Kidney (tissue), 22 donors: ENCODE measurements at places on chromosomes 7 and 10.

GRCh38 chr10:91681361-91682276 is 48.7 kb upstream of the PPP1R3C start:
- no peak for DNase-seq

DNA sequence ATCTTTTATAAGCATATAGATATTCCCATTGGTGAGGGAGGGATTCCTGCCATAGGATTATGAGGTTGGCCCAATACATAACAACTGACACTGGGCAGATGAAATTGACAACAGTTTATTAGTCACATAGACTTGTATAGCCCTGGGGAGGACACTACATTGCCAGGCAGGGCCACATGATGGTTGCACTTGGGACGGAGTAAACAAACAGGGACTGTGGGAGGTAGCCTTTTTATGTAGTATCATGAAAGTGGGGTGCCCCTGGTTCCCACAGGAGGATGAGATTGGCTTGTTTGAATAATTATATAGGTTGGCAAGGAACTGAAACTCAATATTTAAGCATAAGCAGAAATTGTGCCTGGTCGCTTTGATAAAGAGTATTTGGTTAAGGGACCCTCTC is 23.5 kb downstream of the TRIM24 start:
- no peak for DNase-seq

GRCh38 chr7:74039337-74039736 is 11.4 kb downstream of the ELN start:
- no peak for DNase-seq

GRCh38 chr10:122307669-122308416 is 36.7 kb downstream of the BTBD16 start:
- DNase-seq: peak; percentile 92

- no peak for DNase-seq
These were observed 128.3 kb downstream of the ITGA8 start for GRCh38 chr10:15591431-15591830.

GRCh38 chr10:43316516-43316915 is 49.7 kb upstream of the RASGEF1A start:
- DNase-seq: no peak

DNA sequence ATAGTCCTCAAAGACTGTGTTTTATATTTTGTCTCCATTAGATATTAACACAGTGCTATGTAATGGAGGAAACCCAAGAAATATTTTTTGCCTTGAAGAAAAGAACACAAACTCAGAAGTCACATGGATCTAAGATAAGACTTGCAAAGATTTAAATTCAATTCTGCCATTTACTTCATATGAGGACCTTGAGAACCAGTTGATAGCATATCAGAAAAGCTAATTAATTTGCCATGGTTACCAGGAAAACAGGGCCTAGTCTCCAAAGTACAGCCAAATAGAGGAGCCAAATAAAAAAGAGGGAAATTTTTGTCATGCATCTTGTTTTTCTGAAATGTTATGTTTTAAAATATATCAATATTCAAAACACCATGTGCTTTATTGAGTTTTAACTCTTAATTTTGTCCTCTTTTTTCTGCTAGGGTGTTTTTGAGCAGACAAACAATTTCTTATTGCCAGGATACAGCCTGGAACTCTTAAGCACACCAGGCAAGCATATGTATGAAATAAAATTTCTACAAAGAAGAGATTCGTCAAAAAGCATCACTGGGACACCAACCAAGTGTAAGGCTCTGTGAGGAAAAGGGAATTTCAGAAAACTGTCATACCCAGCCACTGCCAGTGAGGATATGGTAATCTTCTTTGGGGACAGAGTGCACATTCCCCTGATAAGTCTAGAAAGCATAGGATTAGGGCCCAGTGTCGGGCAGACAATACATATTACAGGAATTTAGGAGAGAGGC is 10.6 kb upstream of the TOMM7 start:
- DNase-seq: no peak

DNA sequence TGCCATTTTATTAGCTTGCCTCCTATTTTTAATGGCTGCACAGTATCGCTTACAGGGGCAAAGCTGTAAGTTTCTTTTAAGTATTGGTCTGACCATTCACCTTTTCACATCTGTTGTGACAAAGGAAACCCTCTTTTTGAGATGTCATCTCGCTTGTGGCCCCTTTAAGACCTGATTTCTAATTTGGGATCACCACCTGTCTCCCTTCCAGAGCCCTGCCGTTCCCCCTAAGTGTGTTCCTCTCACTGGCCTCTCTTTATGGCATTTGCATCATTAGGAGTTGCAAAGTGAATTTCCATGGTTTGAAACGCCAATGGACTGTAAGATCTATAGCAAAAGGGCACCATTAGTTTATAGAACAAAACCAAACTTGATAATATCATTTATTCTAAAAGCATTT is 1.4 kb downstream of the EPDR1 start:
- no peak for DNase-seq

DNA sequence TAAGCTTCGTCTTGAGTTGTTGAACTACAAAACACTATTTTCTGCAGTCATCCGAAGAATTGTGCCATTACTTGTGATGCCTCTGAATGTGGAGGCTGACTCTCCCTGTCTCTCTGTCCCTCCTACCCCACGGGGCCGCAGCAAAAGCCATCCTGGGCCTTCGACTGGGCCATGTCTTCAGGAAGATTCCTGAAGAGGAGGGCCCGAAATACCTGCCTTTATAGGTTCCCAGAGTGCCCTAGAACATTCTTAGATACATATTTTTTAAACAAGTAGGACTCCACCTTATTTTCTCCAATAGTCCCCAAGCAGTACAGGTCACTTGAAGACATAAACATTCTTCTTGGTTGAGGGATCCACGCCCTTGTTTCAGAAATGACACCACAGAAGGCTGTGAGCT is 8.1 kb downstream of the IGFBP3 start:
- no peak for DNase-seq

- DNase-seq: no peak
These were observed 139.6 kb upstream of the GPR26 start for GRCh38 chr10:123526356-123527064.

GRCh38 chr10:88525371-88526069 is 57.6 kb downstream of the RNLS start:
- DNase-seq: no peak

- no peak for DNase-seq
These were observed 81.8 kb upstream of the CDCA7L start for GRCh38 chr7:22027475-22027874.

- no peak for DNase-seq
These were observed 17.4 kb upstream of the SLF2 start for GRCh38 chr10:100895346-100895745.

DNA sequence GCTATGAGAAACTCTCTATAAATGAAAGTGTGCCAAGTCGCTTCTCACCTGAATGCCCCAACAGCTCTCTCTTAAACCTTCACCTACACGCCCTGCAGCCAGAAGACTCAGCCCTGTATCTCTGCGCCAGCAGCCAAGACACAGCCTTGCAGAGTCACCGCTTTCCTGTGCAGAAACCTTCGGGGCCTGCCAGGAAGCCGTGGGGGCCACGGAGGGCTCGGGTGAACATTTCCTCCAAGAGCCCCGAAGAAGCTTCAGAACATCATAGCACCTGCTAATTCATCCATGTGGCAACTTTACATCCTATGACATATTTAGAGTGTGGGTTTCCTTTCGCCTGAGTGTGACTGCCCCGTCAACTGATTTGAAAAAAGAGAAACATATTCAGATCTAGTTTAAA is 55.7 kb upstream of the PRSS58 start:
- no peak for DNase-seq

DNA sequence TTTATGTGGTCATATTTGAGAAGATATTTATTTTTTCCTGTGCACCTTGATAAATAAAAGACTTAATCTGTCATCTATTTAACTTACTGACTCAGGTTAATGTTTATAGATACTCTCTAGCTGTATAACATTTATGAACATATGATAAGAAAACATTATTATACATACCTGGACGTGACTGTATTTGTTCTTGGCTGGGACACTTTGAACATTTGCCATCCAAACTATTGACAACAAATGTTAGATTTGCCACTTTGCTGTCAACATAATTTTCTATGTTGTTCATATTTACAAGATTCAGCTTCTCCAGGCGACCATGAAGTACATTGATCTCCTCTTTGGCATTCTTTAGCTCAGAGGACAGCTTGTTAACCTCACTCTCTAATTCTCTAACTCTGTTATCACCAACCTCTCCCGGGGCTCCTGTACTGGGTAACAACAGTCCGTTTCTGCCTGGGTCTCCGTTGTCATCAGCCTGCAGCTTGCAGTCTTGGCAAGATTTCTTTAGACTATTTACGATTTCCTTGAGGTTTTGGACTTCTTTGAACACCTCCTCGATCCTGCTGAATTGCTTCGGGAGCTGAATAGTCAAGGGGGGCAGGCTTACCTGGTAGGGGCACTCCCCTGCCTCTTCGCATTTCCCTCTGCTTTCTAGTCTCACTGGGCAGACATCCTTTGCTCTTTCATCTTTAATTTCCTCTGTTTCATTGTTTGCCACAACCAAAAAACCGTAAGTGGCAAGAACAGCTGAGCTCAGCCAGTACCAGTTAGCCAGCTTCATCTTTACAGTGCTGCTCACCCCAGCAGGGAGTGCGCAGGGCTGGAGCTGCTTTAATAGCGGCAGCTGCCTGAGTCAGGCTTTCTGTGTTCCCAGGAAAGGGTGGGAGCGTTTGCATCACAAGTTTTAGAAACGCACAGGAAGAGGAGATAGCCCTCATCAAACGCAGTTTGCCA is at the start of gene FGL2:
TSS of gene FGL2 (minus strand) at position 807 of the 954 bp plus-strand sequence. CDS start at position 781, 26 bp downstream.
- peak; percentile 86 for DNase-seq

DNA sequence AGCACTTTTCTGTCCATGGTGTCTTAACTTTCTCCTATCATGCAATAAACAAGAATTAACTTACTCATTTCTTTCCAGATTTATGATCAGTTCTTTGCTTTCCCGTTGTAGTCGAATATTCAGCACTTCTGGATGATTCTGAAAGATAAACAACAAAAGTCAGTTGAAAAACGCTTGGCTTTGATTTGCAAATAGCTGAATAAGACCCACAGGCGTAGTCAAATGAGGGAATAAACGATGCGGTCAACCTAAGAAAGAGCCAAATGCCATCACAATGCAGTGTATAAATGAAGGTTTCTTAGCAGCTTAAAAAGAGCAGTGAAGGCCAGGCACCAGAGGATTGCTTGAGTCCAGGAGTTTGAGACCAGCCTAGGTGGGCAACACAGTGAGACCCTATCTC is 109.4 kb downstream of the ADAM12 start:
- DNase-seq: no peak

GRCh38 chr10:133269367-133269766 is 7.3 kb downstream of the ADAM8 start:
- no peak for DNase-seq

GRCh38 chr7:148367731-148368475 is 222.7 kb upstream of the C7orf33 start:
- no peak for DNase-seq

DNA sequence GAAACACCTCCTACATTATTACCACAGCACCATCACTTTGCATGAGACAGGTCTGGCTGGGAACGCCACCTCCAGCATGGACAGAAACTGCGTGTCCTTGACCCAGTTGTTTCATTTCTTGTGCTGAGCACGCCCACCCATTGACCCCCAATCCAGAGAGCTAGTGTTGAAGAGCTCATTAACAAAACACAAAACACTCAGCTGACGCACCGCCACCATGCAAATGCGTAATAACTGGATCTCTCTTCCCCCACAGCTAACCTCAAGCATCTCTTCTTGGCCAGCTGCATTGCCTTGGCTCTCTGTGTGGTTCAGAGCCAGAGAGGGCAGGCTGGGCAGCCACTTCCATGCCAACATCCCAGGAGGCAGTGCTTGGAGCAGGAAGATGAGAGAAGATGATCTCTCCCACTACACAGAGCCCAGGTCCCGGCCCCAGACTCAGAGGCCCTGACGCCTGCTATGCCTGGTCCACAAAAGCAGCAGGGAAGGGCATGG is 173.5 kb downstream of the PLXNA4 start:
- DNase-seq: no peak

GRCh38 chr10:69215405-69216171 is 4.5 kb upstream of the HKDC1 start:
- DNase-seq: peak; percentile 29

DNA sequence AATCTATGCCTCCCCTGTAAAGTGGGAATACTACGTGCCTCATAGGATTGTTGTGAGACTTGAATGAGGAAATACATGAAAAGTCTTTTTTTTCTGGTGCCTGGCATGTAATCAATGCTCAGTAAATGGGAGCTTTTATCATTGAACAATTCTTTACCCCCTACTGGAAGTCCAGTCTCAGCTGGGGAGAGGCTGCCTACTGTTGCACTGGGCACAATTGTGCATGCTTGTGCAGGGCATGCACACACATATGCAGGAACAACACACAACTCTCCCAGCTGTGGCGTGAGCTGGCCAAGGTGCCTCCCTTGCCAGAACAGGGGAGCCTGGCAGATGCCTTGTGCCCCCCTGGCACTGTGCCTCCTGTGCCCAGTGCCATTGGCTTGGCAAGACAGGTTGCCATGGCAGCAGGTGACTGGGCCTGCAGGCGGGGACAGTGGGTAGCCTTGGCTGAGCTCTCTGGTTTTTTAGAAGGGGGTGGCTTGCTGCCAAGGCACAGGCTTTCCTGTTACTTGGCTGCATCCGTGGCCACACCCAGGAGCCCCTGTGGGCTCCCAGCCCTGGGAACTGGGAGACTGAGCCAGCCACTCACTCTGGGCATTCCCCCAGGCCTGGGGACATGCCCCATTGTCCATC is 16.1 kb upstream of the PALD1 start:
- DNase-seq: no peak

GRCh38 chr7:110718503-110719205 is 372.3 kb upstream of the LRRN3 start:
- DNase-seq: no peak

DNA sequence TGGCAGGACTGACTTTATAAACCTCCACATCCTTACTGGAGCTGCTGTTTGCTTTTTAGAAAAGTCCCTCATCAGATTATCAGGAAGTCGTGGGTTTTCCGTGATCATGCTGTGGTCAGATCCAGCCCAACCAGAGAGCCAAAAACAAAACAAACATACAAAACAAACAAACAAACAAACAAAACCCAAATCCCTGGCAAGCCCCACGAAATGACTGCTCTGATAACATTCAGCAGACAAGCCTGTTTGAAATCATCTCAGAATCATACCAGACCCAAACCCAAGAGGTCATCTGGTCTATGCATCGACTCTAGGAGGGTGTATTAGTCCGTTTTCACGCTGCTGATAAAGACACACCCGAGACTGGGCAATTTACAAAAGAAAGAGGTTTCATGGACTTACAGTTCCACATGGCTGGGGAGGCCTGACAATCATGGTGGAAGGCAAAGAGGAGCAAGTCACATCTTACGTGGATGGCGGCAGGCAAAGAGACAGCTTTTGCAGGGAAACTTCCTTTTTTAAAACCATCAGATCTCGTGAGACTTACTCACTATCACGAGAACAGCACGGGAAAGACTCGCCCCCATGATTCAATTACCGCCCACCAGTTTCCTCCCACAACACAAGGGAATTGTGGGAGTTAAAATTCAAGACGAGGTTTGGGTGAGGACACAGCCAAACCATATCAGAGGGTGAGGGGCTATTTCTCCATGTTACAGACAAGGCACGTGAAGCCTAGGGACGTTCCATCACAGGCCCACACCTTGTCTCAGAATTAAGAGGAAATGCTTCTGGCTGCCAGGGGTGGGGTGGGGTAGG is 85.7 kb downstream of the PARP12 start:
- no peak for DNase-seq
